ENCODE measurements at places on chromosomes 2 and 18.
A peak's percentile ranks its signal among the peaks of the same experiment; 100 is the strongest.

DNA sequence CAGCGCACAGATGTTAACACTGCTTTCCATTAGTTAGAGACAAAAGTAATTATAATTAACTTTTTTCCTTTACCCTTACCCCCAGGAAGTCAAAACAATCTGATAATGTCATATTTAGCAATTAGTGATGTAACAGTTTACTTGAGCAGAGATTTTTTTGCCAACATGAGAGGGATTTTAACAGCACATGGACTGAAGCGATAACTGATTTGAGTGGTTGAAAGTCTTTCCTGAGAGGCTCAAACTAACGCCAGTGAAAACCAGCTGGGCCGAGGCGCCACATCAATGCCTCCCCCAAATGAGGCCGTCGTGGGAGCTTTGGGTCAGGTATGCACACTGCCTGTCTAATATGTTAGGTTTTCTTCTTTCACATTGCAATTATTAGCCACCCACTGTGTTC is 469.9 kb upstream of the SMIM21 start:
- no peak for DNase-seq

DNA sequence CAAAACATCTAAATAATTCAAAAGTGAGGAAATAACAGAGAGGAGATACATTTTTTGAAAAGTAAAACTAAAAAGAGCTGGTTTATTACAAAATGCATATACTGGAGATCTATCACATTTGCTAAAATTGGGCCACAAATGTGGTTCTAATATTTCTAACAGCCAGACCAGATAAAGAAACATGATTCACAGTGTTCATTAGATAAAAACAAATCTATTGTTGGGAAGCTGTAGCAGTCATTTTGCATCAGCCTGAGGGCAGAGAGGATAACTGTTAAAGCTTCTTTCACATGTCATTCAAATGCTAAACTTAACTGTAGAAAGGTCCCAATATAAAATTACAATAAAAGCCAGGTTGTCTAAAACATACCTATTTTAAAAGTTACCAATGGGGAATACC is 148.3 kb downstream of the GULP1 start:
- no peak for DNase-seq

GRCh38 chr18:63439334-63439733 is 17.1 kb upstream of the VPS4B start:
- DNase-seq: peak; percentile 12

GRCh38 chr2:28749526-28749925 is 2.1 kb upstream of the PPP1CB start:
- no peak for DNase-seq

GRCh38 chr2:88350331-88351248 is 101.9 kb downstream of the FOXI3 start:
- peak; percentile 8 for DNase-seq

- DNase-seq: no peak
Measured at GRCh38 chr2:125175415-125175814, 1150.3 kb downstream of the CNTNAP5 start.

DNA sequence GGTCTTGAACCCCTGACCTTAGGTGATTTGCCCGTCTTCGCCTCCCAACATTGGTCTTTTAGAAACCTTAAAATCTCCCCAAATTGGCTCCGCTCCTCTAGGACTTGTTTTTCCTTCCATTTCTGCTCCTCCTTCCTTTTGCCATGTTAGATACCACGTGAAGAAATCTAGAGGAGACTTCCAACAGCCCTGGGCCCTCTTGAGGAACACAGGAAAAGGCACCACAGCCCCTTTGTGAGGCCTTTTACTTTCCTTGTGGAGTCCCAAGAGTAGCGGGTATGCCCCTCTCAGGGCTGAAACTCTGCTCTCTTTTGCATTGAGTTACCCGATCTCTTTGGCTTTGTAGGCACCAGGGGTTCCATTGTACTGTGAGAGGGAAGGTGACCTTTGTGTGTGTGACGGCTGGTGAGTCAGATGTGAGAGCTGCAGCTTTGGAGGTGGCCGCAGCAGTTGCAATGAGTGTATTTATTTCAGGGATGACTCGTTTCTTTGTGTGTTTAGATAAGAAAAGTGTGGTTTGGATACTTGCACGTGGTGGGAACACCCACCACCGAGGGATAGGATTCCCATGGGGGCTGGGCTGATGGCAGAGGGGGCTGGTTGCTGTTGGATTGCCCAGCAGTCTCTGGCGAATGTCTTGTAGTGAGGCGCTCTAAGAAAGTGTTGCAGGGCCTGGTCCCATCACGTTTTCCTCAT is 218.4 kb upstream of the HS6ST1 start:
- no peak for DNase-seq

- DNase-seq: no peak
Measured at GRCh38 chr2:3557639-3558204, 411 bp downstream of the RNASEH1 start.

DNA sequence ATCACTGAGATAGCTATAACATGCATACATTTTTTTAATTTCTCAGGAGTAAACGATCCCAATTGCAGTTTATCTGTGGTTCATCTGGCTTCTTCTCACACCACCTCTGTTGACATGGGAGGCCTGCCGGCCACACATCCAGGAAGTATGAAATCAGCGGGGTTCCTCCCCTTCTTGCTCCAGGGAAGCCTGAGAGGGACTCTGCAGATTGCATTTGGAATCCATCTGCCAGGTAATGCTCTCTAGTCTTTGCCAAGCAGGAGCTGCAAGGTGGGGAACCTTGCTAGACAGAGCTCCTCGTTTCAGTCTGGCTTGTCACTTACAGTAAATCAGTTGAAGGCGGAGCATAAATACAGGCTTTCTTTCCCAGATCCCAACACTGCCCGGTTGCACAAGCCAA is 49.9 kb downstream of the SOX11 start:
- no peak for DNase-seq

DNA sequence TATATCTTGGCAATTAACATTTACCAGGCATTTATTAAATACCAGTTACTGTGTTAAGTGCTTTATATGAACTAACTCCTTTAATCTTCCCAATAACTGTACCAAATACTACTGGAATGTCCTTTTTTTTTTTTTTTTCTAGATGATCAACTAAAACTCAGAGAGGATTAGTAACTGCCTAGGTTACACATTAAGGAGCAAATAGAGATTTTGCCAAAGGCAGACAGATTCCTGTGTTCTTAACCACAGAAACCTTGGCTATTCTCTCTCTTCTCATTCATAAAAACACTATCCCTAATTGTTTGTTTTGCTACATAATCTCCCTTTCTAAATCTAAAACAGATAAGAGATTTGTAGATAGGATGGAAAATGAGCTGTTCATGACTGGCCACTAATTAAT is 13.3 kb downstream of the DHX57 start:
- no peak for DNase-seq

GRCh38 chr2:161947406-161947805 is 126.6 kb downstream of the DPP4 start:
- no peak for DNase-seq

DNA sequence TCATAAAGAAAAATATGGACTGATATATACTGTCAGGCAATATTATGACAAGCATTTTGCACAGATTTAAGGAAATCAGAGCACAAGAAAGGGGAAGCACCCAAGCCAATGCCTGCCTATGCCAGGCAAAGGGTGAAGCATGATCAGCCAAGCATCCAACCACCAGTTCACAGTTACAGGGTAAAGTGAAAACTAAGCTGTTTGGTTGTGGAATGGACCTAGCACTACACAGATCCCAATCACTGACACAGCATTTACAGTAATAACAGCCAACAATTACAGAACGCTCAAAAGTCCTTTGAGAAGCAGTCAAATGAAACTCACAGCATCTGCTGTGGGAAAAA is 90.3 kb downstream of the SP3 start:
- DNase-seq: no peak

DNA sequence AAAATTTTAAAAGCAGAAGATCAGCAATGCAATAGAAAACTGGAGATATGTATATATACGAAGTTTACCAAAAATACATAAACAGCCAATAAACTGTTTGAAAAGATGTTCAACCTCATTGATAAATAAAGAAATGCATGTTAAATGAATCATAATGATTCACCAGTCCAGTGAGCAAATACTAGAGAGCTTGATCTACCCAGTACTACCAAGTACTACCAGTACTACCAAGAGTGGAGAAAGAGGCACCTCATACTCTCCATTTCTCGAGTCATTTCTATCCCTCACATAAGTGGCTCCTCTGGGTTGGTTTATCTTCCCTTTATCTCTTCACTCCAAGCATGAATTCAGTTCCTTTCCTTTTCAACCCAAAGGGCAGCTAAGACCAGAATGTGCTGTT is 138.9 kb downstream of the MREG start:
- DNase-seq: no peak

DNA sequence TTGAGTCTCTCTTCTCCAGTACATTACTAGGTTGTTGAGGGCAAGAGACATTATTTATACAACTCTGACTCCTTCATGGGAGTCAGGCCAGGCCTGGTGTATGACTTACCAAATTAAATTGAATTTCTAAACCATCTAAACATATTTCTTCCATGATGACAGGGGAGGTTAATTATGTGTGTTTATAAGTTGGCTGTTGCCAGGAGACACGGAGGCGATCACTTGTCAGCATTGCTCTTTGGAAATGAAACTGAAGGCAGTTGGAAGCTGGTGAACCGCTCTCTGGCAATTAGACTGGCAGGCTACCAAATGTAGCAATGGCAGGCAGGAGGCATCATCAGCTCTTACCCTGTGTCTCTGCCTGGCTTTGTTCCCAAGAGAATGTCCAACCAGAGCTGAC is 241.4 kb downstream of the KCNS3 start:
- DNase-seq: no peak

DNA sequence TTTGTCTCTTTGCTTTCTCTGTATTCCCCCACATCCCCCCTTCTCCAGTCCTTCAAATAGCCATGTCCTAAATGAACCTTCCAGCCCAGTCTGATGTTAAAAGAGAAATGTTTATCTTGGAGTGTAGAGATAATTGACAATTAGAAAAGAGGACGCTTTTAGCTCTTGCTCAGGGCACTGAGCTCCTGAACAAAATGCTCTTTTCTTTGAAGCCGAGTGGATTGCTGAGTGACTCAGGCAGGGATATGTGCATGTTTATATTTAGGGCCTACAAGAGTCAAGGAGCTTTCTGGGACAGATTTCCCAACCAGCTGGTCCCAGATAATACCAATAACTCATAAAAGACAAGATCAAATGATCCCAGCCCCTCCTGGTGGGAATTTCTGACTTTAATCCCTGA is 88.0 kb upstream of the SETBP1 start:
- DNase-seq: no peak

- no peak for DNase-seq
Measured at GRCh38 chr2:24855726-24856125, 62.5 kb downstream of the CENPO start.

GRCh38 chr18:39966275-39966674 is 1988.8 kb upstream of the PIK3C3 start:
- DNase-seq: no peak

DNA sequence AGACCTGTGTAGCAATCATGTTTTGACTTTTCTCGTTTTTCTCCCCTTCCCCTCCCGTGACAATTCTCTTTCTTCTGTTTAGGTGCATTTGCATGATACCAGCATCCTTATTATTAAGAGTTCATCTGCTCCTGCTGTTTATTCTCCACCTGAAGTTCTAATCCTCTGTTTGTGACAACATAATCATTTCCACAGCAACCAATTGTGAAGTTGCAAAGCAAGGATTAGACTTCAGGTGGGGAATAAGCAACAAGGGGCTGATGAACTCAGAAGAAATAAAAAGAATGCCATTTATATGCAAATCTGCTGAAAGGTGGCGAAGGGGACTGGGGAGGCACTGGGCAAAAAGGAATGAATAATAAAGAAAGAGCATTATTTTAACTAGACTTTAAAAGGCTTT is 124.8 kb upstream of the LINC00305 start:
- DNase-seq: no peak

DNA sequence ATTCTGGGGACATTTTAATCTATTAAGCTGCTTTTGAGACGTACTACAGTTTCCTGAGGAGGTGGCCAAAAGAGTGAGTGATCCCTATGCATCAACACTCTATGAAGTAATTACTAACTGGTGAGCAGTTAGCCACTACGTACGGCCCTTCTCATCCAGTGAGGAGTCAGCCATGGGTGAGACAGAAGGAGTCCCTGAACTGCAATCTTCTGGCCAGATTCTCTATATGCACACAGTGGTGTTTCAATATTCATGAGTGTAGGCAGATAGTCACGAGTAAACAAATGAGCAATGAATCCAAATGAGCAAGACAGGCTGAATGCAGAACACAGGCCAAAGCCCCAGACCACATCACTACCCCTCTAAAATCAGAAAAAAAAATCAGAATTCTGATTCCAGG is 29.8 kb upstream of the TMEM214 start:
- DNase-seq: no peak

GRCh38 chr2:69827796-69828540 is 1.5 kb upstream of the GMCL1 start:
- no peak for DNase-seq

- DNase-seq: no peak
Measured at GRCh38 chr2:220228310-220229006, 601.0 kb downstream of the SLC4A3 start.

- DNase-seq: no peak
Measured at GRCh38 chr2:137291836-137292570, 526.7 kb downstream of the THSD7B start.
